ENCODE measurements at places on chromosomes 6 and 20.
A peak's percentile ranks its signal among the peaks of the same experiment; 100 is the strongest.

DNA sequence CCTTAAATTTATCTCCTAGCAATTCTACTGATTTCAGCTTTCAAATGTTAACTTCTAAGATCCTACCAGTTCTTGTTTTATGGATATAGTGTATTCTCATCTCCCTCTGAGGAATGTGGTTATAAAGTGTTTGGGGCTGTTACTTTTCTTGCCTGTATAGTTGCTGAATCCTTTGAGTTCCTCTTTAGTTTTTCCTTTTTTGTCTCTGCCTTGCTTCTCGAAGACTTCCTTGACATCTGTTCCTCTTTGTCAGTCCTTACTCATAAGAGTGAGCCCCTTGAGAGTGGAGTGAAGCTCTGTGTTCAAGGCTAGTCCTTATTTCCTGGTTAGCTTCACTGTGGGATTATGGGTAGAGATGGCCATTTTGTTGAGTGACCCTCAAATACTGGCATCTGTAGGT, 84.6 kb downstream of the ELOVL4 start:
- DNase-seq, result no peak

- no peak for DNase-seq
Observed at GRCh38 chr6:144675231-144675861, 390.2 kb downstream of the UTRN start.

- DNase-seq, result no peak
Observed at GRCh38 chr6:73702444-73702843, 6.4 kb downstream of the CD109 start.

- DNase-seq, result no peak
Observed at GRCh38 chr6:101689156-101689555, 295.6 kb downstream of the GRIK2 start.

DNA sequence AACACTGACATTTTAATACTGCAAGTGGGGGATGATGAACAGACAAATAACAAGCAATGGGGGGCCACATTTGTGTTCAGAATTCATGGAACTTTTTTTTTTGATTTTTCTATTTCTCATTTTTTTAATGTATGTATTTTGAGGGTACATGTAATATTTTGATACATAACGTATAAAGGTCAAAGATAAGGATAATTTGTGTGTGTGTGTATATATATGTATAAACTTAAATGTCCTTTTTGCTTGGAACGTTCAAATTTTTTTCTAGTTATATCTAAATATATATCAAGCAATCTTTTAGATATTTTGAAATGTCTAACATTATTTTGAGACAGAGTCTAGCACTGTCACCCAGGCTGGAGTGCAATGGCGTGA, 12.3 kb upstream of the ZNF311 start:
- DNase-seq, result no peak

- DNase-seq, result peak; percentile 52
Observed at GRCh38 chr6:21999012-21999528, 297.8 kb downstream of the PRL start.

All from AG20443 (cell line).